ENCODE measurements at places on chromosomes 2 and 18.
A peak's percentile ranks its signal among the peaks of the same experiment; 100 is the strongest.

- DNase-seq = no peak
Measured at GRCh38 chr2:117555965-117556364, 258.5 kb upstream of the DDX18 start.

GRCh38 chr2:237358721-237359517 lies 55.0 kb downstream of the COL6A3 start:
- DNase-seq = no peak

GRCh38 chr2:40431600-40431955 lies 20.3 kb downstream of the SLC8A1 start:
- peak; percentile 65 for DNase-seq

DNA sequence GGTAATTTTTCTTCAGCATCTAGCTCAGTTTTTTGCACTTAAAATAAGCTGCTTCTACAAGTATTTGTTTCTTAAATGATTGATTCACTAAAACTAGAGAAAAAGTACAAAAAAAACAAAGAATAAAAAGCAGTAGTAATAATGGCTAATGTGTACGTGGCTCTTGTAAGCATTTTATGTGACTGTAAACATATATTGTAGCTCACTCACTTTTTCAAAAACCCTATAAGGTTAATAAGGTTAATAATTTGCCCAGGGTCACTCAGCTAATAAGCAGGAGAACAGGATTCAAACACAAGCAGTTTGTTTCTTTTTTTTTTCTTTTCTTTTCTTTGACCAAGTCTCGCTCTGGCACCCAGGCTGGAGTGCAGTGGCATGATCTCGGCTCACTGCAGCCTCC lies 67.5 kb downstream of the RMDN2 start:
- DNase-seq = no peak

DNA sequence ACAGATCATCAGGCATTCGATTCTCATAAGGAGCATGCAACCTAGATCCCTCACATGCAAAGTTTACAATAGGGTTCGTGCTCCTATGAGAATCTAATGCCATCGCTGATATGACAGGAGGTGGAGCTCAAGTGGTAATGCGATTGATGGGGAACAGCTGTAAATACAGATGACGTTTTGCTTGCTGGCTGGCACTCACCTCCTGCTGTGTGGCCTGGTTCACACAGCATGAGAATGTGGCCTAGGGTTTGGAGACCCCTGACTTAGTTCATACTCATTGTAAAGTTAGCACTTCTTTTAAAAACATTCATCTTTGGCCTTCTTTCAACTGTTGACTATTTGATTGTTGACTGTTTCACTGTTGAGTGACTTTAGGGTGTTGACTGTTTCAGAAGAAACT lies 8.7 kb upstream of the CHMP1B start:
- DNase-seq = no peak

GRCh38 chr2:211162911-211163310 lies 606.5 kb downstream of the CPS1 start:
- no peak for DNase-seq

DNA sequence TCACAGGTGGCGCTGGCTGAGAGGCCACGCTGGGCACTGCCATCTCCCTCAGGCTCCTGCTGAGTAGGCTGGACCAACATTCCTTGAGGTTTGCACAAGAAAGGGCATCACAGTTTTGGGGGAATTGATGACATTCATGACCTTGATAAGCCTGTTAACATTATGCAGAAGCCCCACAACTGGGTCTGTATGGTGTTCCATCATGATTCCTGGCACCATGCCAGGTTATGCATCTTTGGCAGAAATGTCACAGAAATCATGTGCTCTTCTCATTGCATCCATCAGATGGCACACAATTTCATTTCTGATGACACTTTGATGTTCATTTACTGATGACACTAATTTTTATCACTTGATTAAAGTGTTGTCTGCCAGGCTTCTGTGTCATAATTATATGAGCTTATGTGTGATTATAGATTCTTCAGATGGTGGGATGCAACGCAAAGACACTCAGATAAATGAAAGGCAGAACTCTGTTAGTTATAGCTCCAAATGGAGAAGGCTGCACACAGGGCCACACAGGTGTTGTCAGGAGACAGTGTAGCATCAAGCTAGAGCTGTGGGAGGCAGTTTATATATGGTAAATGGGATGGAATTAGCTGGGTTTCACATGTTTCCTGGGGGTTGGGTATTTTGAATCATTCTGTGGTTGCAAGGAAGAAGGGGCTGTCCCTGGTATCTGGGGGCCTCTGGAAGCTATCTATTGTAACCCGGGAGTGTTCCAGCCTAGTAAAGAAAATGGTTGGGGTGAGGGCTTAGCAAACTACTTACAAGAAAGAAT lies 191.3 kb downstream of the SLC39A10 start:
- no peak for DNase-seq

DNA sequence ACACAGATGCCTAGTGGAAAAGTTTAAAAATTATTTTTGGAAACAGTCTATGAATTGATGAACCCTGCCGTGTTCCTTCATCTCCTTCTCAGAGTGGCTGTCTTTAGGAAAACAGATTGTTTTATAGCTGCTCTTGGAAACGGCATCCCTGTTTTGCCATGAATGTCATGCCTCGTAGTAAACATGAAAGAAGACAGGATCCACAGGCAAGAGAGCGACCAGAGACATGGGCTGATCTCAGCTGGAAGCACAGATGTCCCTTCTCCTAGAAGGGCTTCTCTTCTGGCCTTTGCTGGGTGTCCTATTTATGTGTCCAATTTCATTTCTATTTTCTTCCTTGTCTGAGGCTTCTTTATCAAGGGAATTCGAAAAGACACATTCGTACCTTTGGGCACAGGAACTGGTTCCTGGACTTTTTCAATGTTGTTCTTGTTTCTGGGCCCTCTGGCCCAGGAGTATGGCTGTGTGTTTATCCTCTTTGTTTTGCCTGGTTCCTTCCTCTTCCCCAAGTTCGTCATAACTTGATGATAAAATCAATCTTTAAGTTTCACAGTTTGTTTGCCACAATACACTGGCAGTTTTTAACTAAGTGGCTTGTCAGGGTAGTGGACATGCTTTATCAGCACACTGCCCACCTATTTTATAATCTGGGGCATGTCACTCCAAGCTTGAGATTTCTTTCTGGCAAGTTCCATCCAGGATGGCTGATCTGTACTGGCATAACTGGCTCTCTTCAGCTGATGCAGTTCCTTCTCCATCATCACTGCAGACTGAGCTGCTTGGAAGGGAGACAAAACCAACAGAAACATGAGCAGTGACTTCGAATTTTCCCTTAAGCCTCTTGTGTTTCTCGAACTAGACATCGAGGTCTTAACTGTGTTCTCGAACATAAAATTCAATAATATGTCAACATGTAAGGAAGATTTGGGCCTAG lies 63.2 kb upstream of the MGAT4A start:
- no peak for DNase-seq

GRCh38 chr2:151971301-151972051 lies 127.4 kb downstream of the CACNB4 start:
- no peak for DNase-seq

DNA sequence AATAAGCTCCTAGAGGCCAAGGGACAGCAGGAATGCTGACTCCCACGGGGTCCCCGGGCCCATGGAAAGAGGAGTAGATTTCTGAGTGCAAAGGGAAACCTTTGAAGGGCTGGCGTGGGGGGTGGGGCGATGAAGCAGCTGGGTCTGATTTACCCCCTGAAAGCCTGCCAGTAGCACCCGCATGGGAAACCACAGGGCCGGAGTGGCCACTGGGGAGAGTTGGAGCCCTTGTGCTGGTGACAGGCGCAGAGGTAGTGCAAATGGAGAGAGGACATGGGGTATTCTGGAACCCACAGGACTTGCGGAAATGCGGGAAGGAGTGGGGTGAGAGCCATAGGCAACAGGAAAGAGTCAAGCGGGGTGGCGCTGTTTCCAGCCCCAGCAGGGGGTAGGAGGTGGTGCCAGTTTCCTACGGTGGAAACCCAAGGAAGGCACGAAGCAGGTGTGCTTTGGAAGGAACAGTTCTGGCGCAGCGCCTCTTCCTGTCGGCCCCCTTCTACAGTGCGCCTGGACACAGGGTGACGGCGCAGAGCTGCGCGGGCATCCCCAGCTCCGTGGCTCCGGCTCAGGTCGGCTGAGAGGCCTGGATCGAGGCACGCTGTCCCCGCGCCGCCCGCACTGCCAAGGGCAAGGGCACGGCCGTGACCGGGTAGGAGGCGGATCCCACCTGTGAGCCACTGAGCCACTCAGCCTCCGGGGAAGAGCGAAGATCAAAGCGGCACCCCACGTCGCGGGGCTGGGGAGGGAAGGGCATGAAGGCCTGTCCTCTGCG lies 149.0 kb upstream of the GLI2 start:
- DNase-seq = no peak

DNA sequence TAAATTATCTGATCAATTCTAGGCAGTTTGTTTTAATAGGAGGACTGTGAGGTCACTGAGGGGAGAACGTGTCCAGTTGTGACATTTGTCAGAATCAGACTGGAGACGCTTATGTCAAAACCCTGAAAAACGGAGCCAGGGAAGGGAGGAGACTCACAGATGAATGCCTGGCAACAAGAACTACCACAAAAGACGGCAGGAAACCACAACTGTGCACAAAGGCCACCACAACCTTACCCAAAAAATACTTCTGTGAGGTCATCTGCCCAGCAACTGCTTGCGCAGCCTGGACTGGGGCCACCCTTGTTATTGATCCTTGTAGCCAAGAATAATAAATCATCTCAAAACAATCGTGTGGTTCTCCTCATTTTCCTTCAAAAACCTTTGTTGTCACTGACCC lies 173.0 kb upstream of the ALKAL2 start:
- DNase-seq = no peak
